ENCODE measurements at places on chromosomes 5 and 9.

DNA sequence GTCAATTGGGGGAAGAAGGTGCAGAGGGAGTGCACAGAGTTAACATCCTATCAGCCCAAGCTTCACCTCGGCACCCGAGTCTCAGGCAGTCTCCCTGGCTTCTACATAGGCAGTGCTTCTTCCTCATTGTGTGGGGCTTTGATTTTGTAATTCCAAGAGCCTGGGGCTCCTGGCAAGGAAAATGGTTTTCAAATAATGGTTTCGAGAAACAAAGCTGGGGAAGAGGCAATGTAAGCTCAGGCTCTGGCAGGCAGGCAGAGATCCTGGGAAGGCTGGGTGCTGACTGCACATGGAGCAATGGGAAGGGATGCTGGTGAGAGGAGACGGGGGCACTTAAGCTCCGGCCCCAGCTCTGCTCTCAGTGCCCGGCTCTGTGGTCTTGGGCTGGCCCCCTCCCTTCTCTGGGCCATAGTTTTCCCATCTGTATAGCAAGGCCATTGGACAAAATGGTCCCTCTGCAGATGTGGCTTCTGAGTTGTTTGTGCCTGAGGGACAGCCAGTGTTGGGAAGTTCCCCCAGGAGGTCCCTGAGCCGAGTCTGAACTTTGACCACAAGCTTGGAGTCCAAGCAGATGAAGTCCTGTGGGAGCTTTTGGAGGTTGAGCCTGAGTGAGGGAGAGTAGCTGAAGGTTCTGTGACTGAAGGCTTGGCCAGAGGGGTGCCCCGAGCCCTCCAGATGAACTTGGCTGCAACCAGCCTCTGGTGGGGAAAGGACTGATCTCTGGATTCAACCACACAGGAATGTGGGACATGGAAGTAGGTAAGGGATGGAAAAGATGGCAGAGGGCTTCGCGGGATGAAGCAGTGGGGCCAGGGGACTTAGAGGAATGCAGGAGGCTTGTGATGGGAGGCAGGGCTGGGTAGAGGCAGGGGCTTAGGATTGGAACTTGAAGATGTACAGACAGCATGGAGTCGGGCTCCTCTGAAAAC lies 28.5 kb upstream of the IL17B start:
- no peak for DNase-seq

- no peak for DNase-seq
Measured at GRCh38 chr9:83065233-83065632, 2.3 kb upstream of the RASEF start.

GRCh38 chr5:136028090-136028489 lies 698 bp upstream of the TGFBI start:
- DNase-seq: no peak

DNA sequence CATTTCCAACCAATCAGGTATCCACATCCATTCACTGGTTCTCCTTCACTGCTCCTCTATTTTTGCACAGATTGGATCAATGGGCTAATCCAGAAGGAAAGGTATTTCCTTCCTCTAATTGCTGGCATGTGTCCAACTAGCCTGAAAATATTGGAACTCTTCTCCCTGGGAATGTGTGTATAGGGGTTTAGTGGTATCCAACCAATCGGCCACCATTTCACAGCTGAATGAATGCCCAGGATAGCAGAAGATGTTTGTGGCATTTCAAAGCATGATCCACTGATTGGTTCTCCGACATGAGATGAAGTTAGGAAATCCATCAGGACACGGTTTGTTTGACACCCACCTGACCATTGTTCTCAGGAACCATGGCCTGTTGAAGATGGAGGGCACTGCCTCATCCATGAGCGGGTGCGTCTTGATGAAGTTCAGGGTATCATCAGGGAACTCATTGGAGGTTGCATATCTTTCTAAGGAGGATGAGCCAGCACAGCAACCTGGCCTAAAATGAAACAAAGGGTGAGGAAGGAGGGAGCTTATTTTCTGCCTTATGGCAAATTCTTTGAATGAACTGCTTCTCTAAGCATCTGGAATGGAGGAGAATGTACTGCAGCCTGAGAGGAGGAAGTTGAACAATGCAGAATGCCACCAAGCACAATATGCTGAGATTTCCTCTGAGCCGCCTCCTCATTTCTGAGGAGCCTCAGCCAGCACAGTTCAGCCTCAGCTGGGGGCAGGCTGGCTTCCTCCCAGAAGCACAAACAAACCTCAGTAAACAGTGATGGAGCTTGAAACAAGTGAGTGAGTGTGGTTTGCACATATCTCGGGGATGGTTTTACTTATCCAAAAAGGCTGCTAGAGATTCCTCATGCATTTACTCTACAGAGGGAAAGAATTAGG lies 94.6 kb downstream of the SEMA6A start:
- DNase-seq: peak; percentile 42

DNA sequence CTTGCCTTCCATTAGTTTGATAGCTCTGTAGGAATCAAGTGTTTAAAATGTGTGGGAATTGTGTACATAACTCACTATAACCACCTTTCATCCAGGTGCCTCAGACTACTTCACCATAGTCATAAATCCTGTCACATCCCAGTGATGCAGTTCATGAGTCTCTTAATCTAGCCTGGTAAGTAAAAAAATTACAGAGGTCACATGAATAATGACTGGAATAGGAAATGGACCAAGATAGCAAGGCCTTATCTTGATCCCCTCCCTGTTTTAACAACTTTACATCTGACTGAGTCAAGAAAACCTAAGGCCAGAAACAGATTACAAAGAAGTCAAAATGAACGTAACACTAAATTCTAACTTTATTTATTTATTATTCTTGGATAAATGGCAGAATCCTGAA lies 1.5 kb upstream of the RNF145 start:
- no peak for DNase-seq

- no peak for DNase-seq
Measured at GRCh38 chr9:74770508-74771261, 117.0 kb downstream of the TRPM6 start.

Data from foreskin fibroblast (primary cell).